ENCODE measurements at places on chromosomes 16 and 17.

DNA sequence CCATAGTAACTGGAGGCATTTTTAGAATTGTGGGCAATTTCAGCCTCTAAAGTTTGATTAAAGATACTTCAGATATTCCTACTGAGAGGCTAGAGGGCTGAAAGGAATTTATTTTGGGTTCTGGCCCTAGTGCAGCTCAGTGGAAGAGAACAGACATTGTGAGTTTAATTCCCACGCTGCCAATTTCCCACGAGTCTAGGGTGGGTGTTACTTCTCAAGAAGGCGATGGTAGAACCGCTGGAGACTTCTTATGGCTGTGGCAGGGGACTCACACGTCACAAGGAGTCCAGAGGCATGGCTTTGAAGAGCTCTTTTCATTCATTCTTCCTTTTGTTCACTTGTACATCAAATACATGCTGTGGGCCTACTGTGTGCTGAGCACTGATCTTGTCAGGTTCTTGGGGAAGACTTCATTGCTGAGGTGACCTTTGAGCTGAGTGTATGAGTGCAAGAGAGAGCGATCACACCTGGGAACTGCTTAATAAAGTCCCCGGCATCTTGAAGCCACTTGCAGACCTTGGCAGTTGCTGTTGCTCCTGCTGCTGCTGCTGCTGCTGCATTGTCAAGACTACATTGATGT is 111.7 kb downstream of the WWOX start:
- no peak for DNase-seq

DNA sequence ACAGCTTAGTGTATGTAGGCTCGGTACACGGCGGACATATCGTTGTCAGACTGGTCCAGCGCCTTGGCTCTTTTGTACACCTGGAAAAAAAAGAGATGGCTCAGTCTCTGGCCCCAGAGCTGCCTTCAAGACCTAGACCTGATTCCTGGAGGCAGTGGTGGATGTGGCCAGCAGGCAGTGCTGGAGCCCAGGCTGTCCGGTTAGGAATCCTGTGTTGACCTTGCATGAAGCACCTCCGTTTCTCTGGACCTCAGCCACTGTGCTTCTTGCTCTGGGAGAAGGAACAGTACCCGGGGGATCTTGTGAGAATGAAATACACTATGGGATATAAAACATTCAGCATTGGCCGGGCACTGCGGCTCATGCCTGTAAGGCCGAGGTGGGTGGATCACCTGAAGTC is 2.8 kb upstream of the ROGDI start:
- DNase-seq = no peak

- DNase-seq = no peak
Observed at GRCh38 chr16:52308051-52308450, 238.9 kb downstream of the TOX3 start.

DNA sequence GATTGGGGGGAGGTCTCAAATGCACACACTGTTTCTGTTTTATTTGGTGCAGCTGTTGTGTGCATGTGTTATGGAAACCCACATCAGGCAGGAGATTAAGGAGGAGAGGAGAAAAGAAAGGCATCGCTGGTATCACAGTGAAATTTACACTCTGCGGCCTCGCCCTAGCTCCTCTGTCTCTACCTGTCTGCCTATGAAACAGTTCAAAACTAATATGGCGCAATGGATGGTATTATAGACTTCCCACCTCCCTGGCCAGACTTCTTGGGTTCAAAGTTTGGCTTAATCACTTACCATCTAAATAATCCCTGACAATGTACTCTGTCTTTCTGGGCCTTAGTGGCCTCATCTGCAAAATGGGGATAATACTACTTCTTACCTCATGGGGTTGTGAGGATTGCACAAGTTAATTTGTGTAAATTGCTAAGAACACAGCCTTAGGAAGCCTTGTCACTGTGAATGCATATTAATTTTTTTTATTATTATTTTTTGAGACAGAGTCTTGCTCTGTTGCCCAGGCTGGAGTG is 1.4 kb upstream of the ABCC1 start:
- DNase-seq = no peak

DNA sequence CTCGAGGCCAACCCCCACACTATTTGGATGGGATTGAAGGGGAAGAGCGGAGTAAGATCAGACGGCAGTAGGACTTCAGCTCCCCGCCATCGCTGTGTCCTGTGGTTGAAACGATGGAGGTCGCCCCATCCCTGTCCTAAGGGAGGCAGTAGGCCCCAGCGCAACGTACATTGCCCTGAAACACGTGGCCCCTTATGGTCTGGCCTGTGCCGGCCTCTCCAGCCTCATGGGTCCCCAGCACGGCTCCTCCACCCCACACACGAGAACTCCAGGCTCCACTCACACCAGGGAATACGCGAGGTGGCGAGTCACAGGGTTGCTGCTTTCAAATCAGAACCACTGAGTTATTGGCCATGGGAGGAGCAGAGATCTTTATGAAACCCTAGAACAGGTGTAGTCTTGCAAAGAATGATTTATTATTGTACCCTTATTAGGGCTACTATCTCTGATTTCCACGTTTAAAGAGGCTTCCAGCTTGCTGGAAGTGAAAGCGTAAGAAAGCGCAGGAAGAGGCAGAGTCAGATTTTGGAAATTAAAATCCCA is 669 bp upstream of the DCTPP1 start:
- DNase-seq = no peak

DNA sequence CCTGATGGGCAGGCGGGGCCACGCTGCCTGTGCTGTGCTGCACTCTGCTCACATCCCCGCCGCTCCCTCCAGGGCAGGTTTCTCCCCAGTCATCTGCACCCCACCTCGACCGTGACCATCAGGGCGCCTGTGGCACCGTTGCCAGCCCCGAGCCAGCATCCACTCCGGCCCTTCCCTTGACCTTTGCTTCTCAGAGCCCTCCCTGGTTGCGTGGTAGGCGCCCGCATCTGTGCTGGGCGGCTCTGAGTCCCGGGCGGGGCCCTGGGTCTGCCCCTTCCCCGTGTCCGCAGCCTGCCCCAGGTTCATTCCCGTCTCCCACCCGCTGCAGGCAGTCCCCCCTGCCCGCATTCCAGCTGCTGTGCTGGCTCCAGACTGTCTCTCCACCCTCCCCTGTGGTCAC is 33.2 kb downstream of the ZNF750 start:
- no peak for DNase-seq

DNA sequence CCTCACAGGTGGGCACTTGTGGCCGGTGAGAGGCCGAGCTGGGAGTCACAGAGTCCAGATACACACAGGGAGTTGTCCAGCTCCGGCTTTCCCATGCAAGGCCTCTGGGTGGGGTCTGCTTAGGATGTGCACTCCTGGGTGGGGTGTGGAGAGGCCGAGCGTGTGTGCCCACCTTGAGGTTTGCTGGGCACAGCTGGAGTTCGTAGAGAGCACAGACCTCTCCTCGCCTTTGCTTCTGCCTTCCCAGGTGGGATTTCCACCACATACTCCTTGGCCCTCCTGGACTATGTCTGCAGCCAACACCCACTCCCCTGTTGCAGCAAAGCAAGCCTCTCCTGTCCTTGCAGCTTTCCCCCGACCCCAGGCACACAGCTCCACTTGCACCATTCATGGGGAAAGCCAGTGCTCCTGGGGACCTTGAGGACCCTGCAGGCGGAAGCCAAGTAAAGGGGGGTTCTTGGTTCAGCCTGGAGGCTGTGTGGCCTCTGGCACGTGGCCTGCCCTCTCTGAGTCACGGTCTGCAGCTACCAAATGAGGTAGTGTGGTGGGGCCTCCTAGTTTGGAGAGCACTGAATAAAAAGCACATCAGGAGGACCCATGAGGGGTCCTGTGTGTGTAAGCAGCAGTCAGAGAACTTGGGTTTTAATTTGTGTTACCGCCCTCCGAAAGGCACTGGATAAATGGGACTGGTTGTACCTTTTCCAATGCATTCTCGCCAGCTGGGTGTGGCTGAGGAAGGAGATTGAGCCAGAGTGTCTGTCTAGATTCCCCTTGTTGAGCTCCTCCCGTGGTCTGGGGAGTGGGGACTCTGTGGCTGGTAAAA is 31.5 kb downstream of the MPRIP start:
- no peak for DNase-seq

- DNase-seq = no peak
Observed at GRCh38 chr16:15686287-15686686, 36.2 kb downstream of the NDE1 start.

DNA sequence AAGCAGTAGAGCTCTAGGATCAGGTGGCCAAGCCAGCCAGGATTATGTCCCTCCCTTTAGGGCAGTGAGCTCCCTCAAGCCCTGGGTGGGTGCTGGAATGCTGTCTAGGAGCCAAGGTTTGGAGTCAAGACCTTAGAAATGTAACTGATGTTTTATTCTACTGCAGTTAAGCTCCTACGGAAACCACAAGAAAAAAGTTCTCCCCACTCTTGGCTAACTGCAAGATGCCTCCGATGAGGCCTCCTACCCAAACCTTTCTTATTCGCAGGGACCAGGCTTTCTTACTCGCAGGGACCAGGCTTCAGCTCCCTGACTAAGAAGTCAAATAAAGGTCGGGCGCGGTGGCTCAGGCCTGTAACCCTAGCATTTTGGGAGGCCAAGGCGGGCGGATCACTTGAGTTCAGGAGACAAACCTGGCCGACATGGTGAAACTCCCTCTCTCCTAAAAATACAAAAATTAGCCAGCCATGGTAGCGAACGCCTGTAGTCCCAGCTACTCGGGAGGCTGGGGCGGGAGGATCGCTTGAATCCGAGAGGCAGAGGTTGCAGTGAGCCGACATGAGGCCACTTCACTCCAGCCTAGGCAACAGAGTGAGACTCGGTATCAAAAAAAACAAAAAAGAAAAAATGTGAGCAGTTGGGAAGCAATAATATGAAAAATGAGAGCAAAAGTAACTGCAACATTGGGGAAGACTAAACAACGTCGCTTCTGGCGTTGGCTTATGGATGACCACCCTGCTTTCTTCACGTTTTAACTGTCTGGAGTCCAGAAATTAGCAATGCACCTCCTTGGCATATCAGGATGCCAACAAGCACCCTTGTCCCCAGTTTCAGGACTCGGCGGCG is 31.7 kb upstream of the ARL4D start:
- peak; percentile 21 for DNase-seq

GRCh38 chr16:27458258-27458657 is 56.3 kb downstream of the IL21R start:
- no peak for DNase-seq

- DNase-seq = peak; percentile 39
Observed at GRCh38 chr17:2025622-2026309, 632 bp upstream of the RTN4RL1 start.

DNA sequence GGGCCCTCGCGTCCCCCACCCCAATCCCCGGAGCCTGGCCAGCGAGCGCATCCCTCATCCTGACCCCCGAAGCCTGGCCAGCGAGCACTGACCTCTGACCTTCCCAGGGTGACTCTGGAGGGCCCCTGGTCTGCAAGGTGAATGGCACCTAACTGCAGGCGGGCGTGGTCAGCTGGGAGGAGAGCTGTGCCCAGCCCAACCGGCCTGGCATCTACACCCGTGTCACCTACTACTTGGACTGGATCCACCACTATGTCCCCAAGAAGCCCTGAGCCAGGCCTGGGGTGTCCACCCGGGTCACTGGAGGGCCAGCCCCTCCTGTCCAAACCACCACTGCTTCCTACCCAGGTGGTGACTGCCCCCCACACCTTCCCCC is 2.3 kb downstream of the TPSD1 start:
- no peak for DNase-seq

DNA sequence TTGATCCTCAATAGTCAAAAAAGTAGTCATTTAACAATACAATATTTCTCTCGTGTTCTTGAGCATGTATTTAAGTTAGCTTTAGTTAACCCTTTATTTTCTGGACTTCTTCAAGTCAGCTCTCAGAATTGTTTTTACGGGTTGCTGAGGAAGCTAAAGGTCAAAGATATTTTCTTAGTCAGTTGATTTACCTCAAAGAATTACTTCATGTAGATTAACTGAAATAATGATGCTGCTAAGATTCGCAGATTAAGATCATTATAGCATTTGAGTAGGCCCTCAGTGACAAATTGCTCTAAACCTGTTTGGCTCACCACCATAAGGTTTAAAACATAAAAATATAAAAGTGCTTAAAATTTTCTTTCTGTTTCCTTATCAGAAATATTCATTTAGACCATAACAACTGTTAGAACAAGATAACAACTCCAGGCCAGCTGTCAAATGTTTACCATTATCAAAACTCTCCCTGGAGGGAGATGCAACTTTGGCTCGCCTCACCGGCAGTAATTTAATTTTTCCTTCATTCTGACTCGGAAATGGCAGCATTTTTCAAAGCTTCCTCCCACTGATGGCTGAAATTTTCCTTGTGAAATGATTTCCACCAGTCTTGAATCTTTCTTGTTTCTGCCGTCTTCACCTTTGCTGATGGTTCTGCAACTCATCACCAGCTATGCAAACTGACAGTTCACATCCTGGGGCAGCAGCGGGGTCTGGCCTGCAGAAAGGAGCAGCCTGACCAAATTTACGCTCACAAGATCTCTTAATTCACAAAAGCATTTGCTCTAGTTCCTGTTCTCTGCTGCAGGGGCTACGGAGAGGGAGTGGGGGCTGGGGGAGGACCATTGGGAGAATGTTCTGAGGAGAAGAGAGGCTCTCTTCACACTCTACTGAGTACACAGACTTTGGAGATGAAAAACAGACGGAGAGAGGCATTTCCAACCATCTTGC is 254.8 kb upstream of the TBX2 start:
- DNase-seq = no peak

DNA sequence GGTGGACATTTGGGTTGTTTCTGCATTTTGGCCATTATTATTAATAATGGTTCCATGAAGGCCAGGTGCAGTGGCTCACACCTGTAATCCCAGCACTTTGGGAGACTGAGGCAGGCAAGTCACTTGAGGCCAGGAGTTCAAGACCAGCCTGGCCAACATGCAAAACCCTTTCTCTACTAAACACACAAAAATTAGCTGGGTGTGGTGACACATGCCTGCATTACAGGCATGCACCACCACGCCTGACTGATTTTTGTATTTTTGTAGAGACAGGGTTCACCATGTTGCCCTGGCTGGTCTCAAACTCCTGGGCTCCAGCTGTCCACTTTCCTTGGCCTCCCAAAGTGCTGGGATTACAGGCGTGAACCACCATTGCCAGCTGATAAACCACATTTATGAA is 58.5 kb downstream of the TNFRSF13B start:
- DNase-seq = no peak

- no peak for DNase-seq
Observed at GRCh38 chr17:76935331-76935730, 67.1 kb downstream of the MGAT5B start.

DNA sequence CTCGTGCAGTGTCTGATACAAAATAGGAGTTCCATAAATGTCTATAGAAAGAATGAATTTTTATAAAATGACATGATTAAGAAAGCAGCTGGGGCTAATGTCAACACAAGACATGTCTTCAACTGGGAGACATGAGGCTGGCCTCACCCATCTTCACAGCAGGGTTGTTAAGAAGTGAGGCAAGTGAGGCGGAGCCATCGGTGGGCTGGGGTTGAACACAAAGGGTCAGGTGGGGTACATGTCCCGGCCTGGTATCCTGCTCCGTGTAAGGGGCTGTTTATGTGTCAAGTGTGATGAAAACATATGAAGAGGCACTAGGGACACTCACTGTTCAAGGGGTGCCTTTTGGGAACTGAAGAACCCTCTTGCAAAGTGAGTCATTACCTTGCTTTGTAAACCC is 22.1 kb downstream of the CDK5R1 start:
- DNase-seq = no peak

DNA sequence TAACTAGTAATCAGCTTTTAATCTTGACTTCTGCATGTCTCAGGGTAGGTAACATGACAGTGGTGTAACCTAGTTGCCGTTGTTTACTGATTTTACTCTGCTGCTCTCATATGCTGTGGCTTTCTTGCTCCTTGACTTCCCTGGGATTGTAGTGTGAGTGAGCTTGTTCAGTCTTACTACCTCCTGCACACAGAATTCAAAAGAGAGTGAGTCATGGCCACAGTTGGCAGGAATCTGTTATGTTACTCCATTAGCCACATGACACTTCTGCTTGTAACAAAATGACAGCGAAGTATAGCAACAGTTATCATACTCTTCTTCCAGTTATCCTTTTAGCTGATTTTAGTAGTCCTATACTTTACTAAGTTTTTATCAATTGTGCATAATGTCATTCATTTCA is 18.8 kb downstream of the TNRC6A start:
- DNase-seq = peak; percentile 33

All from CD4-positive, alpha-beta T cell treated with Interleukin-17A for 4 hours (primary cell).